ENCODE measurements at places on chromosomes 11 and 22.

GRCh38 chr22:39405346-39406085, 5.9 kb downstream of the TAB1 start:
- no peak for DNase-seq

DNA sequence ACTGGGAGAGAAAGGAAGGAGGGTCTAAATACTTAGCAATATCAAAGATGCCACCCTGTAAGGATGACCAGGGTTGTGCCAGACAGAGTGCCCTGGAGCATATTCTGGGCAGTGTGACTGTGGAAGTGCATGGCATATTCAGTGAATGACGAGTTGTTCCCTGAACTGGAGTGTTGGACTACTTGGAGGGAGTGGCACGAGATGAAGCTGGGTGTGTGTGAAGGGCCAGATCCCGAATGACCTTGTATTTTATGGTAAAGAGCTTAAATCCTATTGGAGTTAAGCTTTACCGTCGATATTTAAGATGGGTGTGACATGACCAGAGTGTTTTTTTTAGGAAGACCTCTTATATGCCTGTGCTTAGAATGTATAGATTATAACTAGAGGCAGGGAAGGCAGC, 48.8 kb downstream of the STIM1 start:
- DNase-seq = no peak

GRCh38 chr22:37416827-37417226, 10.5 kb downstream of the ELFN2 start:
- DNase-seq = peak; percentile 38

GRCh38 chr11:113162592-113162962, 151.8 kb upstream of the TTC12 start:
- DNase-seq = no peak

DNA sequence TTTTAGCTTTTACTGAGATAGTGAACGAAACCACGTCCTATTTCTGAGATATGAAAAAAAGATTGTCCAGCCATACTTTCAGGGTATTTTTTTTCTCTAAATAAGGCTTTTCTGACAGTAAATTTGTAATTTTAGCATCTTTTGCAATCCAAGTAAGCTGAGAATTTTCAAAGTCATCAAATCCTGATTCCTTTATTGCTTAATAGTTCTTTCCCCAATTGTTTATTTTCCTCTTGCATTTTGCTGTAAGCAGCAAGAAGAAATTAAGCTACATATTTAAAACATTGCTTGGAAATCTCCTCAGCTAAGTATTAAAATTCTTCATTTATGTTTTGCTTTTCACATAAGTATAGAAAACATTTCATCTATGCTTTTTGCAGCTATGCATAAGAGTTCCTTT, 493.3 kb upstream of the CCDC179 start:
- DNase-seq = no peak

- DNase-seq = no peak
Observed at GRCh38 chr22:39927544-39927943, 26.7 kb downstream of the GRAP2 start.

- DNase-seq = no peak
Observed at GRCh38 chr11:122439866-122440810, 215.4 kb upstream of the UBASH3B start.

DNA sequence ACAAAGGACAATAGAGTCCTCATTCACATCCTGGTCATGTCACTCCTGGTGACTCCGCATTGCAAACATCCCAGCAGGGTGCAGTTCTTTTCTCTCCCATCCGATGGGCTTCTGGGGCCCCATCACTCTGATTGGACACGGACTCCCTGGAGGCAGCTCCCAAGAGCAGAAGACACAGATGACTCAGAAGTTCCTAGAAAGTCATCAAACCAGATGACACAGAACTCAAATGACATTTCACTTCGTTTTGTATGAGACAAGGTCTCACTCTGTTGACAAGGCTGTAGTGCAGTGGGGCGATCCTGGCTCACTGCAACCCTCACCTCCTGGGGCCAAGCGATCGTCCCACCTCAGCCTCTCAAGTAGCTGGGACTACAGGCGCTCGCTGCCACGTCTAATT, 33.2 kb downstream of the ZNF195 start:
- DNase-seq = no peak

GRCh38 chr22:49754696-49755630, 72.7 kb downstream of the BRD1 start:
- DNase-seq = no peak

GRCh38 chr11:112042161-112042960, 17.2 kb downstream of the DLAT start:
- no peak for DNase-seq

DNA sequence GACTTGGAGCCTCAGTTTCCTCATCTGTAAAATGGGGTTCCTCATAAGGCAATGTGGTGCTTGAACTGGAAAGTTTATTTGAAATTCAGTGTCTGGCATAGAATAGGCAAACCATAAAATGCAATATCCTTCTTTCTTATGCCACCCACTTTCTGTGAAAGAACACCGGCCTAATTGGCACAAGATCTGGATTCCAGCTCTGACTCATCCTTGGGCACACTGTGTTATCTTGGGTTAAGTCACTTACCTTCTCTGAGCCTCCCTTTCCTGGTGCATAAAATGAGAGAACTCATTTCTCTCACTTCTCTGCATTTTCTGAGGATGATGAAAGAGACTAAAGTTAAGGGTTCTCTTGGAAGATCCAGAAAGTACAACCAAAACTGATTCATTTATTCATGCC, 5.1 kb downstream of the INSC start:
- no peak for DNase-seq

DNA sequence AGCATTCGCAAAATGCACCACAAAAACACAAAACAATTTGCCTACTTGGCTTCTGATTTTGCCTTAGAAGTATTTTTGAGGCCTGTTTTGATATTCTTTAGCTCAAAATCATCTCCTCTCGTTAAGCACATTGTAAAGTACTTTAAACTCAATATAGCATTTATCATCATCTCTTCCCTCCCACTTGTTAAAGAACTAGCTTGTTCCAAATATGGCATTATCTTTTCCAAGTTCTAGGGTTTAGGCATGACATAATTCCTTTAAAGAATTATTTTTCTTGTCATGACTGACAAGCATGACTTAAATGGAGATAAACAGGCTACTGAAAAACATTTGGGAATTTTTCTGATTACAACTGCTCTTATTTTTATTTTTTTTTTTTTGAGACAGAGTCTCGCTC, 21.3 kb downstream of the CELF1 start:
- DNase-seq = no peak

- DNase-seq = no peak
Observed at GRCh38 chr11:112829971-112830654, 131.1 kb upstream of the NCAM1 start.

- DNase-seq = no peak
Observed at GRCh38 chr22:21754523-21754922, 18.9 kb upstream of the YPEL1 start.

GRCh38 chr22:16949561-16949960, 58.5 kb downstream of the GAB4 start:
- DNase-seq = no peak

DNA sequence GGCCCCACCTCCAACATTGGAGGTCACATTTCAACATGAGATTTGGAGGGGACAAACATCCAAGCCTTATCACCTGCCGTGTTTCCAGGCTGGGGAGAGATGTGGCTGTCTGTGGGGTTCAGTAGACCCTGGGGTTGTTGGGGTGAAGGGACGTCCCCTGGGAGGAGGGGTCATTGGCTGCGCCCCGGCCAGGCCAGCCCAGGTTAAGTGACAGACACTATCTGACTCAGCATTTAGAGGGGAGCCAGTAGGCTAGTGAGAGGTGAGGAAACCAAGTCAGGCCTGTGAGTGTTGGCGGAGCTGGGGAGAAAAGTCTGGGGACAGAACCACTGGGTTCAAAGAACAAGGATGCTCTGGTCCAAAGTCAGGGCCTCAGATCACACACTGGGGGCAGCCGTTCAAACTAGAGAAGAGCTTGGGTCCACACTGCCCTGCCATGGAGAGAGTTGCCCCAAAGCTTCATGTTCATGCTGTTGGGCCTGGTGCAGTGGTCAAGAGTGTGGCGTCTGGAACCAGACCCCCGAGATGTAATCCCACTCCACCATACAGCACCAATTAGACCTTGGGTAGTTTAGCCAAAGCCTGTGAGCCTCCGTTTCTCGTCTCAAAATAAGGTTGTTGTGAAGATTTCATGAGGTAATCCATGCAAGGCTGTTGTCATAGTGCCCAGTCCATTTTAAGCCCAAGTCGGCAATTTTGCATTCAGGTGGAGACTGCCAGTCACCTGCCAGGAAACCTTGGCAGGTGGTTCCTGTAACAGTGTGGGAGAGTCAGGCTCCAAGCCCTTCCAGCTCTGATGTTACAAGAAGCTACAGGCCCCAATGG, 1289.6 kb downstream of the TBC1D22A start:
- no peak for DNase-seq

DNA sequence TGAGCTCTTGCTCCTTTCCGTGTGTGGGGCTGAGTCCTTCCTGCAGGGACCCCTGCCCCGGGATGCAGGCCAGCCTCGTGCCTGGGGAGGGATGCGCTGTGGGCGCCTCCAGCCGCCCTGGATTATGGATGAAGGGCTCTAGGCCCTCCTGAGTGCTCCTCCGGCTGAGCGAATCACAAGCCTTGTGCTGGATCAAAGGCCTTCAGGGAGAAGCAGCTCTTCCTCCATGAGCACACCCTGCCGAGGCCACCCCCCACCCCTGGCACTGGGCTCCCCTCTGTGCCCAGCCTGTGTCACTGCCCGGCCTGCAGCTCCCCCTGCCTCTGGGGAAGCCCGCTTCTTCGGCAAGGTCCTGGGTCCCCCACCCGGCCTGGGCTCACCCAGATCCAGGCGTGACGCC, 43.8 kb downstream of the BRSK2 start:
- DNase-seq = no peak
